Fibroblast of the aortic adventitia (primary cell): ENCODE measurements at places on chromosomes 7 and 10. TPM values are rescaled to one million over a fixed set of nuclear protein-coding genes. Genes with fewer than 3 reads are reported as not detected.

GRCh38 chr7:140928491-140929309 is 4.0 kb upstream of the BRAF start:
- no peak for DNase-seq

GRCh38 chr10:62011558-62011957 is 110.1 kb downstream of the ARID5B start:
- DNase-seq: no peak

DNA sequence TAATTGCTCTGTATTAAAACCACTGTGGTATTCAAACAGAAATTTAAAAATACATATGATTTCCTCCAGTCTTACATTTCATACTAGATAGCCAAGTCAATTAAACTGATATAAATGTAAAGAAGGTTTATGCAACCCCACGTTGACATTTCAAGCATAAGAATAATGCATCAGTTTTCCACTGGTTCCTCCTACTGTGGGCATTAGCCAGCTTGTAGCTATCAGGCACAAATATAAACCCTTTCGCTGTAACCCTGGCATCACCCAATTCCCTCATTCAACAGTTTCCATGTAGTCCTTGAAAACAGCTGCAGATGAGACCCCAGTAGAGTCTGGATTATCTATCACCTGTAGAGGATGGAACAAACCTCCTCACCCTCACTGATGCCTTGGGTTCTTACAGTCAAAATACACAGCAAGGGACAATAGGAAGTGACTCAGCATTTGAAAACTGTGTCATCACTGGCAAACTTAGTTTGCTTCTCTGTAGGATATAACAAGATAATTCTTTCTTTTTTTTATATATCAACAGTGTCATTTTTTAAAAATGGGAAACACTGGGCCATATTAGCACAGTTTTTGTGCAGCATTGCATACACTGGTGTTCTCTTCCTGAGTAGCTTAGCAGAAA is 113.0 kb downstream of the PDE1C start:
- no peak for DNase-seq

DNA sequence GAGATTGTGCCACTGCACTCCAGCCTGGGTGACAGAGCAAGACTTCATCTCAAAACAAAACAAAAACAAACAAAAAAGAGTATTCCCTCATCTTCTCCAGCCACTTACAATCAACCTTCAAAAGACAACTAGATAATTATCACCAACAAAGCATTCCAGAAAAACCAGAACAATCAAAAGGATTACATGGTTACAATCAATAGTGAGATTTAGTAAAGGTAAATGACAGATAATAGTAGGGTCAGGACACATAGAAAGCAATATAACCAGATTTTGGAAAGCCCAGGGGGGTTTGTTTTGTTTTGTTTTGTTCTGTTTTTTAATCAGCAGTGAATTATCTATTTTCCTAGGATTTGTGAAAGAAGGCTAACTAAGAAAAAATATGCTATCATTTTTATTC is 91.0 kb upstream of the PTN start:
- no peak for DNase-seq

- DNase-seq: no peak
Measured at GRCh38 chr7:74026406-74026902, 1.5 kb upstream of the ELN start.

- no peak for DNase-seq
Measured at GRCh38 chr7:8143151-8143874, 118.7 kb downstream of the ICA1 start.

GRCh38 chr7:89029864-89030263 is 234.3 kb upstream of the TEX47 start:
- DNase-seq: no peak

DNA sequence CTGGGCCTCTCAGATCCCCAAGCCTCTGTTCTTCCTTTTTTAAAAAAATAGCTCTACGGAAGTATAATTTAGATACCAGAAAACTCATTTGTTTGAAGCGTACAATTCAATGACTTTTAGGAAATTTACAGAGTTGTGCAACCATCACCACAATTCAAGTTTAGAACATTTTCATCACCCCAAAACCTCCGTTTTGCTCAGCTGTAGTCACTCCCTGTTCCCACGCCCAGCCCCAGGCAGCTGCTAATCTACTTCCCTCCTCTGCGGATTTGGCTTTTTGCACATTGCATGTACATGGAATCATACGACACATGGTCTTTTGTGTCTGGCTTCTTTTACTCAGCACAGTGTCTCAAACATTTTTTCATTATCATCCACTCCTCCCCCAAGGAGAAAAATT is 229.2 kb downstream of the TCF7L2 start:
- no peak for DNase-seq

DNA sequence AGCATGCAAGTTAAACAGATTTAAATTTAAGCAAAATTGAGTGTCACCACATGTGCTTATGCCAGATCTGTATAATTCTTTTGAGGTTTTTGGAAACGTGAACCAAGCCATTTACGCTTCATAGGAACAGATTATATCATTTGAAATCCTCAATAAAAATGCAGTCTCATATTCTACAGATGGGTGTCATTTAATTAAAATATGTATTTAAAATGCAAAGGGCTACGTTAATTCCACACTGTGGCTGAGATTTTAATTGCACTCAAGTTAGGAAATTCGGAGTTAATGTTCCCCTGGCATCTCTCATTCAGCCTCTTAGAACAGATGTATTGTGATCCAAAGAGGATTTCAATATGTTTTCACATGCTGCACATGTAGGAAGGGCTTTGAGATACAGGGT is 164.5 kb upstream of the LRGUK start:
- no peak for DNase-seq

DNA sequence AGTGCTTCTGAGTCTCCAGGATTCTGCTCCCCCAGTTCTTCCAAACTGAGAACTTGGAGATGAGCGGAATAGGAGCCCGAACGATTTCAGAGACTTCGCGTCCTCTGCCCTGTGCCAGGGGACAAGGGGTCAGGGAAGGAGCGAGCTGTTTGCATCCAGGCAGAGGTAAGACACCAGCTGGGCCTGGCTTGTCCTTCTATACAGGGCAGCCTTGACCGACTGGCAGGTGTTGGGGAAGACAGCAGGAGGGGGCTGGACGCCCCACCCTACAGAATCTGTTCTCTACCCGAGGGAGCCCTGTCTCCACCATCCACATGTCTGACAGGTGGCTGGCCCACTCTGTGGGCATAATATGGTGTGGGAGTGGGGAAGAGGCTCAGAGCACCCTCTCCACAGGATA is 7.1 kb downstream of the SPOCK2 start:
- no peak for DNase-seq

- no peak for DNase-seq
Measured at GRCh38 chr7:152754075-152754730, 5.3 kb upstream of the ACTR3B start.

DNA sequence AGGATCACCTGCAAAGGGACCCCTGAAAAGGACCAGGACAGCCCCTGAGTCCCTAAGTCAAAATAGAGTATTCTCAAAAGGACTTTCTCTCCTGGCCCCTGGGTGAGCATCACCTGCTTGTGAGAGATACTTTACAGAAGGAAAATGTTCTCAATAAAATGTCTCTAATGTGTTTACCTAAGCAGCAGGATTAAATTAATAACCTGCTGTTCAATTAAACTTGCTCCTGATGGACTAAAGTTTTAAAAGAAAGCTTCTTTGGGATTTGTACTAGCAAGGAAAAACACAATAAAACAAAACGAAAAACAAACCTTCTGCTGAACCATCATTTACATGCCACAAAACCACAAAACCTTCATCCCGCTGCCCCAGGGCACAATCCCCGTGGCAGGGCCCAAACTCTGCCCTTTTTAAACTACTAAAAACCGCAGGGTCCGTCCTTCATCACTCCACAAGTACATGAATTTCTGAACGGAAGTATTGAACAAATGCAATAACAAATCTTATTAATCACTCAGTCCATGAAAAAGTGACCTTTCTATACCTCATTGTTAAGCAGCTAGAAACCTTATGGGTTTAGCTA is 197.7 kb downstream of the TCERG1L start:
- DNase-seq: no peak

DNA sequence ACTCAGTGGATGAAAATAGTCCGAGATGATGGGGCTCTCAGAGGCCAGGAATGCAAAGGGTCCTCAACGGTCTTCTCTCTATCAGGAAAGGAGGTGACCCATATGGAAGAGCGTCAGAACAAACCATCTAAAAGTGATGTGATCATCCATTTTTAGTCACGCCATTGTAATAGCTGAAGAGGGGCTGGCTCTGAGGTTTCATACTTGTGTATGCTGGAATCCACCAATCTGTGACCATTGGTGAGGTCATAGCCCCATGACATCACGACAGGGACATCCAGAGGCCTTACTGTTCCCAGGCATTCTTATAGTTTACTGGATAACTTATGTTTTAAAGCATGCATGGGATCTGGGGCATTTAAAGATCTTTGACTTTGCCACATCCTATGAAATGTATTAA is 83.6 kb downstream of the C10orf90 start:
- DNase-seq: no peak

DNA sequence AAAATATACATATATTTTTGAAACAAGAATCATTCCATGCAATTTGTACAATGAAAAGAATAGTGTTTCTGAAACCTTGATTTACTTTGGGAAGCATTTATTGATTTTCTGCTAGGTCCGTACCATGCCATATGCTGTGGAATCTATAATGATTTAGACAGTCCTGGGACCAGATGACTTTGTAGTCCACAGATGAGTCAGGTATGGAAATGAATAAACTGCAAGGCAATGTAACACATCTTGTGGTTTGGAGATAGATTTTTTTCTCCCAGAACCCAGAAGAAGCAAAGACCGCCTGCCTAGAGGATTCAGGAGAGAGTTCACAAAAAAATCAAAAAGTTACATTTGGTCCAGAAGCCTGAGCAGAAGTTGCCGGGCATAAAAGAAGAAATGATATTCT is 190.4 kb downstream of the GPR37 start:
- DNase-seq: no peak

DNA sequence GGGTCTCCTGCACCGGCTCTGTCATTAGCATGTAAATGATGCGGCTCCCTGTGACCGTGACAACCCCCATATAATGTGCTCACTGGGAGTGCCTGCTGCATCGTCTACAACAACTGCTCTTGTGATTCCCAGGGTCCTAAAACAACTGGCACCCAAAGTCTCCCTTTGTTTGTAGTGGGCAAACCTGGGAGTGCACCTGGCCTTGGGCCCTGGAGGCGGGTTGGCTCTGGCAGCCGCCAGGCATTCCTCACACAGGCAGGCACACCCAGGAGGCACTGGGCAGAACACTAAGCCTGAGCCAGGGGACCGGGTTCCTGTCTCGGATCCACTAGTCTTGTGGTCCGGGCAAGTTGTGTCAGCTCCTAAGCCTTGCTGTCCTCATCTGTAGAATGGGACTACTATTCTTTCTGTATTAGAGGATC is 115.5 kb upstream of the GPR26 start:
- no peak for DNase-seq

GRCh38 chr7:32347244-32347828 is 142.8 kb downstream of the LSM5 start:
- peak; percentile 14 for DNase-seq

- DNase-seq: no peak
Measured at GRCh38 chr7:69367780-69368179, 230.5 kb upstream of the AUTS2 start.

GRCh38 chr10:62710182-62710581 is 94.3 kb upstream of the ADO start:
- DNase-seq: no peak

DNA sequence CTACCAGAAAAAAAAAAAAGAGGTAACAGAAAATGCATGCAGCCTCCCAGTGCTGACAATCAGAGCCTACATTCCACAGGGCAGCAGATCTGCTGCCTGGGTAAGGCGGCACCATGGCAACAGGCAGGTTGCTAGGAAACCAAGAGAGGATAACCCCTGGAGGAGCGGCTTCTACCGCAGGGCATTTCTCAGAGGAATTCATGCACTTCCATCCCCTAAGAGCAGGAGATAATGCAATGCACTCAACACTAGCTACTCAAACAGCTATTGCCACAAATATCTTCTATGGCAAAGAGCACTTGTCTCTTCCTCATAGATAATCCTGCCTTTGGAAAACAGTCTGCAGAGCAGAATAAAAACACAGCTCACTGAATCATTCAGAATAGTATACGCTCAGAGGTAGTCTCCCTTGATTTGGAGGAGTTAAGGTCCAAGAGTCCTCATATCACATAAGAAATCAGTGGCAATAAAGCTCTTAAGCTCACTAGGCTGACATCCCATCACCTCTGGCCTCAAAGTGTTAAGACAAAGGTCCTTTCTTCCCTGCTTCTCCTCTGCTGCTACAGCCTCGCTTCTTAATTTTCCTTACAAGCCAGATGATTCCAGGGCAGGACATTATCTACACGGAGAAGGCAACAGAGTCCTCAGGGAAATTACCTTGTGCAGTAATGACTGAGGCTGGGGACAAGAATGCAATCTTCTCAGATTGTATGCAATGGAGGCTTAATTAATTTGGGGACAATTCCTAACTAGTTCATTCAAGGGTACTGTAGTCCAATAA is 10.7 kb downstream of the PSAP start:
- DNase-seq: peak; percentile 93

- DNase-seq: no peak
Measured at GRCh38 chr7:49580761-49581160, 192.7 kb upstream of the VWC2 start.

DNA sequence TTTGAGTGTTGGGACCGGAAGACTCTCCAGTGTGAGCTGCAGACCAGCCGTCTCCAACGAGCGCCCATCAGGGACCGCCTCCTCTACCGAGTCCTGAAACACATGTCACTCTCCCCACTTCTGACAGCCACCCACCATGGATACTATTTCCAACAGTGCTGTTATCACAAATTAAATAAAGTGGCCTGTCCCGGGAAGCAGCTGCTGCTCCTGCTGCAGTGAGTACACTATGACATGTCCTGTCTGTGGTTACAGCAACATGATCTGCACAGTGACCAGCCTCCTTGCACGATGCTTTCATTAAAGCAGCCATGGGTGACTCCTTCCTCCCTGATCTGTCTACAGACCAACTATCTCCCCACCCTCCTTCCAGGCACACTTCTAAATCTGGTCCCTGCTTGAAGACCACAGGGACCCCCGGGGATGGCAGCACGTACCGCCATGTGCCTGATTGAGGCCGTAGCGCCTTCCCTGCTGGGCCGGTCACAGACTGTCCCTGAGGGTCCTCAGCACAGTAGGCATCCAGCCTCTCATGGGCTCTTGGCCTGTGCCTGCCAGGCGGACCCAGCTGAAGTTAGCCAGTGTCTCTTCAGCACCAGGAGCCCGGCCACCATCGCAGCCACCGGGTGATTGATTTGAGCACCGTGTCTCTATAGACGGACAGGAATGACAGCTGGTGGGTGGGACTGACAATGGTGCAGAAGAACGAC is 58.8 kb downstream of the TCERG1L start:
- DNase-seq: no peak

- no peak for DNase-seq
Measured at GRCh38 chr10:95181726-95182125, 12.3 kb upstream of the ACSM6 start.

- DNase-seq: no peak
Measured at GRCh38 chr7:94067047-94067446, 62.9 kb upstream of the BET1 start.

VGF gene
- not detected in 2 replicates for total RNA-seq

RNF133 gene
- total RNA-seq: 0.54 and 2.0 TPM in 2 replicates

IDI2 gene
- total RNA-seq: not detected in 2 replicates

HYAL4 gene
- not detected in 2 replicates for total RNA-seq

SPDYE2 gene
- total RNA-seq: 0.16 TPM in 1 of 2 replicates, not detected in the other

WDR86 gene
- total RNA-seq: 0.45 and 17.7 TPM in 2 replicates

KEL gene
- total RNA-seq: not detected in 2 replicates

CYP26C1 gene
- 0.09 TPM in 1 of 2 replicates, not detected in the other for total RNA-seq

AZGP1 gene
- total RNA-seq: not detected in 2 replicates
